NCI-H446 treated with DMSO at 0.1 percent for 48 hours (cell line): ENCODE measurements at places on chromosomes 2 and 18.

DNA sequence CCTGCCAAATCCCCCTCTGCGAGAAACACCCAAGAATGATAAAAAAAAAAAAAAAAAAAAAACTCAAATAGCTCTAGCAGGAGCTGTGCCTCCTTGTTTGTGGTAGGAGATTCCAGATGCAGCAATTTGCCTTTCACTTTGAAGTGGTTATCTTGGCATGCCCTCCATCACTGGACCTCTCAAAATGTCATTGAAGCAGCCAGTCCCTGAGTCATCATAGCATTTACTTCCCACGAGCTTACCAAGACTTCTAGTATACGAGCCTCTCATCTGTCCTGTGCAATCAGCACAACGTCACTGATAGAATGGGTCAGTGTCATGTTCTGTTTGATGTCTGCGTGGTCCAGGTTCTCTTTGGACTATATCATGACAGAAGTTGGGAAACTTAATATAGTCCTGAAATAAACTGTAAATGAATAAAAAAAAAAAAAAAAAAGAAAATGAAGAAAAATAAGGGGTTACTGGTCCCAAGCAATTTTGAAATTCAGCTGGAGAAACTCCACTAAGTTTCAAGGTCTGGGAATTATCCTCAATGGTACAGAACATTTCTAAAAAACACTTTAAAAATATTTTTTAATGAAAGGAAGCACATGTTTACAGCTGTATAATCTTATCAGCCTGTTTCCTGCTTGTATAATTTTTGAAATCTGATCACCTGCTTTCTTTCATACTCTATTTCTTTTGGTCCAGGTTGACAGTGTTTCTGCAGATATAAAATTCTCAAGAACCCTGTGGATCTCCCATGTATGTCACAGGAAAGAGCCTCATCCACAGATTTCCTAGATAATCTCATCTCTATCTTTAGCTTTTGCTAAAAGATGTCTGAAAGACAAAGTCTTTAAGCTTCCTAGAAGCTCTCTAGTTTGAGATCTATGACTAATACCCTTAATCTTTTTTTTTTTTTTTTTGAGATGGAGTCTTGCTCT is 74.1 kb upstream of the EHBP1 start:
- DNase-seq, result no peak

DNA sequence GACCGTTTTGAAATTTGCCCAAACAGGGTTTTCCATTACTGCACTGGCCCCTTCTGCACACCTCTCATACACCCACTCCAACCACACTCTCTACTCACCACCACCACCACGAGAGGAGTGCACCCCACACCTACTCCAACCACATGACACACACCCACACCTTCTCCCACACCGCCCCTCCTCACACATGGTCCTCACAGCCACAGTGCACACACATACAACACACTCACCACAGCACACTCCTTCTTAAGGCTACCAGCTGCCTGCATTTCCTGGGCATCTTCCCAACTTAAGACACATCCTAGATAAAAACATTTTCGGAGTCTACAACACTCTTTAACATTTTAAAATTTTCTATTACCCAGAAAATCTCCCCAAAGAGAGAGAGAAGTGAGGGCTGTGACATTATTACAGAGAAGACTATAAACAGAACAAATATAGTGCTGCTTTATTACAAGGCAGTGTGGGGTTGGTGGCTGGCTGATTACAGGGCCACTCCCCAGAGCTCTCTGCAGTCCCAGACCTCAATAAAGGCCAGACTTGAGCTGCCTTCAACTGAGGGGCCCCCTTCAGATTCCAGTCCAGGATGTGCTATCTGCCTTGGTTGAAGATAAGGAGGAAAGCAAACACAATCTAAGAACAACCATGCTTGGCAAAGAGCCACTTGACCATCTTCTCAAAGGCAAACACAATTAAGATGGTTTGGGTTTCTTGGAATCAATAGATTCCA is 36.1 kb downstream of the NHEJ1 start:
- DNase-seq, result no peak

GRCh38 chr18:13558790-13559189 is 167.6 kb downstream of the FAM210A start:
- DNase-seq, result no peak

GRCh38 chr2:5980450-5981190 is 288.4 kb downstream of the SOX11 start:
- no peak for DNase-seq

DNA sequence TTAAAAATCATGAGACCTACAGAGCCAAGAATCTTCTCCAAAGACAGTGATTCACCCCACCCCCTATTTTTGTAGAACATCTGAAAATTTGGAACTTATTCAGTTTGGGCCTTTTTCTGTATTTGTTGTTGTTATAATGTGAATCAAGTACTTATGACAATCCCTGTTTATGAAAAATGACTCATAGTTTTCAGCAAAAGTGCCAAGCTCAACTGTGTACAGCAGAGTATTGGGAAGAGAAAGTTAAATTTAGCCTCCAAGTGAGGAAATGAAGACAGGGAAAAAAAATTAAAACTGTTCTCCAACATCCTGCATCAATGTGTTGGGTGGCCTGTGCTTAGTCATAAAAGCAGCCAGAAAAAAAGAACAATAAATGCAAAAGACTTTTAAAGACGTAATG is 46.2 kb downstream of the LRATD1 start:
- peak; percentile 28 for DNase-seq

- DNase-seq, result no peak
Measured at GRCh38 chr2:164242409-164242808, 378.9 kb downstream of the GRB14 start.

DNA sequence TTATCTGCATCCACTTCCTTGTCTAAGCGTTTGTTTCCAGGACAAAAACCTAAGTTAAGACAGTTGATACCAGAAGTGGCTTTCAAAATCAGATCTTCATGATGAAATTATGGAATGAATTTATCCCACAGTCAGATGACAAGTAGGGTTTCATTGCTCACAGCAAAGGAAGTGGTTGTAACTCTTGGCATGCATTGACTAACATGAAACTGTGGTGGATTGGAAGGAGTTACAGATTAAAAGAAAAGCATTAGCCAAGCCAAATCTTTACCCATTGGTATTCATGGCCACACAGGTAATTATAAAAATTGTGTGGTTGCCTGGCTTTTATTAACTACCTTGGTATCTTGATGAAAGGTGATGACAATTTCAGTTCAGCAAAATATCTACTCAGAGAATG is 438.0 kb upstream of the NXPH2 start:
- DNase-seq, result no peak

DNA sequence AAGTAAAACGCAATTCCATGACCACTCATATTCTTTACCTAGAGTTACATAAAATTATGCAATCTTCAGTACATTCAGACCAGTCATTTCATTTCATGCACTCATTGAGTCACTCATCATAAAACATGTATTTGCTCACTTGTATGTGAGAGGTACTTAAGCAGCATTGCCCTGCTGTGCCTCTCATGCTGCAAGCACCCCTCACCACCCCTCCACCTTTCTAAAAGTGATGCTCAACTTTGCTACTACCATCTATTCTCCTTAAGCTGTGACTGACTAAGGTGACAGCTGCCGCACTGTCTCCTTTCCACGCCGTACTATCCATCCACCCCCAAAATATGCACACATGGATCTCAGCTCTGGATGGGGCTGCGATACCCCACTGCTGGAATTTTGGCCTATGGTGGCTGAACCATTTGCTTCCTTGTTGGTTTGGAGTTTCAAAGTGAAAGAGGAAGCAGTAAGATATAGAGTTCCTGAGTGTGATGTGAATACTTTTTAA is 7.2 kb downstream of the ARHGAP25 start:
- DNase-seq, result no peak

DNA sequence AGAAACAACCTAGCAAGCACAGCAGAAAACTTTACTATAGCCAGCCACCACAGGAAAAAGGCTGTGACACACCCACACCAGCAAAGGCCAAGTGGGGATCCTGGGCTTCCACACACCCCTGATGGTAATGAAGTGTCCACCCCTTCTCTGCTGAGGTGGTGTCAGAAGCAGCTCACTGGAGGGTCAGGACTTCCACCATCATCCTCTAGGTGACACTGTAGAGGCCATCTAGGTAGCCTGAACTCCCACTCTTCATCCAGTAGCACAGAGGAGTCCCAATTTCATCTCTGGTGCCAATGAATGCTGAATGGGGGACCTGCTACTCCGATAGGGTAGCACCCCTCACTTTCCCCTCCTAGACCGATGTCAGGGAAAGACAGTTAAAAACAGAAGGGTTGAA is 1544.4 kb downstream of the LRP1B start:
- no peak for DNase-seq

DNA sequence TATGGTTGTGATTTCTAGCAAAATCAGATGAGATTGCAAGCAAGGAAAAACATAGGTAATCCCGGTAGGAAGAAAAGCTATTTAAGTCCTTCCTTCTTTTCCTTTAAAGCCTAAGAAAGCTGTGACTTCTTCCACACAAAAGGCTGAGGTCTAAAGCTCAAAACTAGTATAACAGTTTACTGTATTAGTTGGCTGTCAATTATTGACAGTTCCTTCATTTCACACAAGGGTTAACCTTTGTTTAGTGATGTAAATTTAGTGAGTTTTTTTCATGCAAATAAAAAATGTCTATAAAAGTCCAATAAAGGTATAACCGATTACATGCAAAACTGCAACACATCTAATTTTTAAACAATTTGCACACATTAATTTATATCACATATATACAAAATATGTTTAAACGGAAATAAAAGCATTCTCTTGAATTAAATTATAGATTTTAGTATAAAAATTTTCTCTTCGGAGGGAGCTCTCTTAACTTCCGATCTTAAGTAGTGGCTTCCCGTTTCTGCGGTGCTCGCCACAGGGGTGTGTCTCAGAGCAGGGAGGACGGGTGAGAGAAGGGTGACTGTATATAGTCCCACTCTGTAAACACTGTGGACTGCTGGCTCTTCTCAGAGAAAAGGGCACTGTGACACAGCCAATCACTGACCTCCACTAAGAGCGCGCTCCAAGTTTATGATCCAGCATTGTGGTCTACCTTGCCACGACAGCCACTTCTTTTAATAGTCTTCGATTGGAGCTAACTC is 33.4 kb downstream of the TTR start:
- DNase-seq, result no peak

GRCh38 chr18:78292618-78293380 is 686.8 kb upstream of the SALL3 start:
- DNase-seq, result no peak

DNA sequence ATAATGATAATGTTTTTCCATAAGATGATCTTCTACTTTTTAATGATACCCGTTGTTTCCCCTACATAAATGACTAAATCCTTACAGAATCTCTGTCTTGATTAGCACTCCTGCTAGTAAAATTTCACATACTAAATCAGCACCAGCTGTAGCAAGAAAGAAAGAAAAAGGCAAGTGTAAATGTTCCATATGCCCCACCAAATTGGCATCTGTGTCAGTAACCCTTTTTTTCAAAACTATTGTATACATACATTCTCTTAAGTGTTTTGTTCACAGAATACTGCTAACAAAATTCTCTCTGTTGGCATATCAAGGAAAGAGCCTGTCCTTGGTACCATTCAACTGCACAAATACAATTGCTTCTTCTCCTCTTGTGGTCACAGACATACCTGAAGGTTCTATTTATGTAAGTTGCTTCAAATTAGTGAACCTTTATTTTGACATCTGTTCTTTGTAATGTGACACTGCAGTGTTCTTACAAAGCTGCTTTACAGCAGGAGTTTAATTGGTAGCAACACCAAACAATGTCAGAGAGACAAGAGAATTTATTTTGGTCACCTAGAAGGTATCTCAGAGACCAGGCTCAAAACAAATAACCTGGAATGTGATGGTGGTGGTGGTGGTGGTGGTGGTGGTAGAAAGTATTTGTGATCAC is 641.9 kb downstream of the ZEB2 start:
- DNase-seq, result no peak

DNA sequence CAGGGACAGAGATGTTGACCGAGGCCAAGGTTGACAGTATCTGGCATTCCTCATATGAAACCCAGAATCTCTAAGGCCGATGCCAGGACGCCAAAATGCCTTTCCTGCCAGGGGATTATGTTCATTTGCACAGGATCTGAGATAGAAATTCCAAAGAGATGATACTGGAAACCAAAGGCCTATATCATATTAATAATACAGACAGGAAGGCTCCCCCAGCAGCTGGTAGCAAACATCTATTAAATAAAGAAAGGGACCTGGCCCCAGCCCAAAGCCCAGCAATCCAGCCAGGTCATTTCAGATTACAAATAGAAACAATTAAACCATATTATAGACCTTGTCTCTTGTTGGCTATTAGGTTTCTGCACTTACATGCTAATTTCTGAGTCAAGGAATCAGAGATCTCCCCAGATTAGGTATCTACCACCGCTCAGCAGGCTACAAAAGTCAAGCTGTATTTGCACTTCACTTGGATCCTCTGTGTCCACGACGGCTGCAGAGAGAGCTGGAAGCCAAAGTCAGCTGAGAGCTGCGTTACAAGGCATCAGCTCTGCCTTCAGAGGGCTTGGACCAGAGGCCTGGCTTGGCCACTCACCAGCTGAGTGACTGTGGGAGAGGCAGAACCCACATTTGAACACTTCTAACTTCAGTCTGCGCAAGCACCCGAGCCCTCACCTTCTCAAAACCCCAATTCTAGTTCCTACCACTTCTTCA is 269.3 kb upstream of the SIX2 start:
- no peak for DNase-seq

GRCh38 chr2:5782103-5782502 is 89.9 kb downstream of the SOX11 start:
- DNase-seq, result no peak

GRCh38 chr2:197332641-197333040 is 22.1 kb upstream of the ANKRD44 start:
- DNase-seq, result no peak

GRCh38 chr18:59359576-59359952 is 499 bp upstream of the LMAN1 start:
- no peak for DNase-seq

DNA sequence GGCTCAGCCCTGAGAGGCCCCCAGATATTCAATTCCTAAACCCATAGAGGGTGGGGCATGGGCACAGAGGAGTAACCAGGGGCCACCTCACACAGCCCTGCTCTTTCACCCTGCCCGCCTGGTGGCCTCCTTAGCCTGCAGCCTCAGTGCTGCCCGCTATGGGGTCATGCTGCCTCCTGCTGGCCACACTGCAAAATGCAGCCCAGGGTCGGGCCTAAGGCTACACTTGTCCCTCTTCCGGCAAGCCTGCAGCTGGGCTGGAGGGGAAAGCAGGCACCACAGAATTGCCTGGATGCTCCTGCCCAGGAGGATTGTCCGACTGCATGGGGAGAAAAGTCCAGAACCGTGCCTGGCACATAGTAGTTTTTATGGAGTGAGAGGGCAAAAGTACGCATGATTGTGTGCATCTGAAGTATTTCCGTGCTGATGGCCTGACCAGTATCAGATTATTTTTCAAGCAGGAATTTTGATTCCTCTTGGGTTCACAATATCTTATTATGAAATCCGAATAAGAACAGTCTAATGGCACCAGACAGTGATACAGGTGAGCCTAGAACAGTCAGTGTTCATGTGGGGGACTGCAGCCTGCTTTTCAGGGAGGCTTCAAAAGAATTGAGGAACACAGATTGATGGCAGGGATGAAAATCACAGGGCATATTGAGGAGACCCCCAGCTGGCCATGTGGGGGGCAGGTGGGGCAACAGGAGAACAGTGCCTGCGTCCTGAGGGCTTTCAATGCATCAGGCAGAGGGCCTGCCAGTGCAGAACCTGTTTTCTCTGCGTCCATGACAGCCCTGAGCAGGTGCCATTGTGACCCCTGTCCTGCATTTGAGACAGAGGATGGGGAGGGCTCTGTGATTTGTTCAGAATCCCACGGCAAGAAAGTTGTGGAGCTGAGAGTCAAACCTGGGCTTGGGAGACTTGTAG is 51.2 kb upstream of the ALPP start:
- DNase-seq, result no peak

GRCh38 chr2:100957996-100958653 is 44.0 kb upstream of the RPL31 start:
- DNase-seq, result no peak

GRCh38 chr18:70455731-70456130 is 166.9 kb downstream of the SOCS6 start:
- DNase-seq, result no peak
